ENCODE measurements at places on chromosomes 16 and 17.

DNA sequence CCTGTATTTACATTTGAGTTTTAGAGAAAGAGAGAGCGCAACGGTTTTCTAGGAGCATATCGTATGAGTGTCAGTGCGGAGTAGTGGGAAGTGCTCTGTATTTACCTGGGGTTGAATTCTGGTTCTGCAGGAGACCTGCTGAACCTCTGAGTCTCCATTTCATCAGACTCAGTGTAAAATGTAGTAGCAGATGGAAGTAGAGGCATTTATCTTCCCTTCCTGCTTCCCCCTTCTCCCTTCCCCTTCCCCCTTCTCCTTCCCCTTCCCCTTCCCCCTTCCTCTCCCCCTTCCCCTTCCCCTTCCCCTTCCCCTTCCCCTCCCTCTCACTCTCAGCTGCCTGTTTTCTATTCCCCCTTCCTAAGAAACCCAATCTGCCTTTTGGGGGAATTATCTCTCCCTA is 426.9 kb downstream of the NPIPA7 start:
- DNase-seq: no peak

- no peak for DNase-seq
These were observed 16.3 kb downstream of the HOXB1 start for GRCh38 chr17:48514477-48514876.

DNA sequence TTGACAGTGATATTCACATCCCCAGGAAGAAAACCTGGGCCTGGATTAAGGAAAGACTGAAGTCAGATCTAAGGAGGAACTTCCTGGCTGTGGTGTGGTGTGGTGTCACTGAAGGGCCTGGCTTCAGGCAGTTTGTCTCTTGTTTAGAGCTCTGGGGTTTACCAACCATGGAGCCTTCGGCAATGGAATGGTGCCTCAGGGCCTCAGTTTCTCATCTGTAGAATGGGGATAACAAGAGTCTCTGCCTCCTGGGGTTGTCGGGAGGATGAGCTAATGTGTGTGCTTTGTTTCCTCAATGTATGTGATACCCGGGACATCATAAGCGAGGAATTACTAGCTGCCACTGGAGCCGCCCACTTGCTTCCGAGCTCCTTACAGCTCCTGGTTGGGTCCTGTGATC is 12.7 kb downstream of the WNT3 start:
- no peak for DNase-seq

- DNase-seq: no peak
These were observed 54.6 kb downstream of the BMERB1 start for GRCh38 chr16:15489016-15489415.

DNA sequence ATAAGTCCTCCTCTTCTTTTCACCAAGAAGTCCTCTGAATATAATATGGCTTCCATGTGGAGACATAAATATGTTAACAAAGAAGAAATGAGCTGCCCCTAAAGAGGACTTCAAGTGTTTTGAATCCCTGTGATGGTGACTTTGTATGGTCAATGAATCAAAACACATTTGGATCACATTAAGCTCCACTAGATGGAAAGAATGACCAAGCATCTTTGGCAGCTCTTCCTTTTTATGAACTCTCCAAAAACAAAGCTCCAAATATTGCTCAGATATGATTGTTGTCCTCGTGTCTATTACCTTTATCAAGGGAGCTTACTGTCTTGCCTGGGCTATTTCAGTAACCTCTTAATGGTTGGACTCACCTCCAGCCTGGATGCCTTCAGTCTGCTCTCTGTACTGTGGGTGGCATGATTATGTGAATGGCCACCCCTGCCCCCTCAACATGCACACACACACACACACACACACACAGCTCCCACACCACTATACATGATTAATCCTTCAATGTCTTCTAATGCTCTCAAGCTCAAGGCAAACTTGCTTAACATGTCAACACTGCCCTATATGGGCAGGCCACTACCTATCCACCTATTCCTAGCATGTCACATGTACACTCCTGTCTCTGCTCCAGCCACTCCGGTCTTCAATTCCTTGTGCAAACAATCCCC is 346.6 kb upstream of the SALL1 start:
- DNase-seq: no peak

- DNase-seq: no peak
These were observed 2.0 kb upstream of the KRTAP2-1 start for GRCh38 chr17:41049110-41049509.

DNA sequence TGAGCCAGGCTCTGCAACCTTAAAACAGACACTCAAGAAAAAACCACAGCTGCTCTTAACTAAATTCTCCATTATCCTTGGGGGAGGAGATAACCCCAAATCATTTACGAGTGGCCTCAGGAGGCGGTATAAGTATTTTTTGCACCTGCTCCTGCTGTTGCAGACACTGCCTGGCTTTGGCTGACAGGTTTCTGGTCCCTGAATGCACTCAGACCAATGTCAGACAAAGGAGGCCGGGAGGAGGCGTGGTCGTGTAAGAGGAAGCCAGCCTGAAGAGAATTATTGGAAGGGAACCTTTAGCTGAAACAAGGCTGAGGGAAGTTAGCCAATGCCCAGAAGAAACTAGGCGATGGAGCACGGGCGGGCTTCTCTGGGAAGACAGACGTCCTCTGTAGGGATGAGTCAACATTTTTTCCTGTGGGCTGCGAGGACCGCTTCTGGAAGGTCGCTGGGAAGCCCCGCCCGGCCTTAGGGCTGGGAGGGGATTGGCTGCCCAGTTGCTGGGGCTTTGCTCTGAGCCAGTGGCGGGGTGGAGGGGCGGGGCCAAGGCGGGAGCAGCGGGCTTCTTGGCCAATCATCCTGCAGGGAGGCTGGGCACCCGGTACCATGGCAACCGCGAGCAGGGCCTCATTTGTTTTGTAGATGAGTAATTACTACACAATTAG is 82.3 kb downstream of the CCDC182 start:
- DNase-seq: no peak

DNA sequence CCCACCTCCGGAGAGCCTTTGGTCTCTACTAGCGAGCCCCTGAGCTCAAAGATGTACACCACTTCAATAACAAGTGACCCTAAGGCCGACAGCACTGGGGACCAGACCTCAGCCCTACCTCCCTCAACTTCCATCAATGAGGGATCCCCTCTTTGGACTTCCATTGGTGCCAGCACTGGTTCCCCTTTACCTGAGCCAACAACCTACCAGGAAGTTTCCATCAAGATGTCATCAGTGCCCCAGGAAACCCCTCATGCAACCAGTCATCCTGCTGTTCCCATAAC is 702 bp downstream of the SPN start:
- DNase-seq: no peak
